ENCODE measurements at places on chromosomes 2 and 18.

DNA sequence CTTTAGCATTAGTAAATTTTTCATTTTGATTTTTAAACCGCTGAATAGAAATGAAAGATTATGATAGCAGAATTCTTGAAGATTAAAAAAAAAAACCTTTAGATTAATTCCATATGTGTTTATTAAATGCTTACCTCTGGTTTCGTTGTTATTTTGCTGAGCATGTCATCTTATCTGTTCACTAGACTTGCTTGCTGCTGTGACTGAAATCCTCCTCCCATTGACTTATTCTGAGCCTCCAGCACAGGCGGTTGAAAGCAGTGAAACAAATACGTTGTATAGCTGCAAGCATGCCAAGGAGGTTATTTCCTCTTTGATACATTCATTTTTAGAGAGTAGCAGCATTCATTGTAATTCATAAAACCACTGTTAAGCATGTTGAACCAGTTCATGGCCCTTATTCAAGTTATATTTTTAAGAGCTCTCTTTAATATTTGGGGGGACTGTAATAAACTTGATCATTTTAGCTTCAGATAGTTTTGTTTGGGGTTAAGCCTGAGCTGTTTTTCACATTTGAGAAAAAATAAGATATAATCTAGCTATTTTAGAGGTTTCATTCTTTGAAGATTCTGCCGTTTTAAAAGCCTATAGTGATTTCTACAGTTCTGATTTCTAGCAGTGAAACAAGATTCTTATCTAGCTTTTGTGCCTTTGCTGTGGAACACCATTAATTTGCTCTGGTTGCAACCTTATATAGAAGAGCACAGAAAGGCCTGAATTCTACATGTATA lies at the start of gene HTR2B:
Gene HTR2B (minus strand): TSS at position 205 of the 731 bp plus-strand sequence. CDS start 1,278 bp downstream, outside the sequence.
- no peak for DNase-seq

DNA sequence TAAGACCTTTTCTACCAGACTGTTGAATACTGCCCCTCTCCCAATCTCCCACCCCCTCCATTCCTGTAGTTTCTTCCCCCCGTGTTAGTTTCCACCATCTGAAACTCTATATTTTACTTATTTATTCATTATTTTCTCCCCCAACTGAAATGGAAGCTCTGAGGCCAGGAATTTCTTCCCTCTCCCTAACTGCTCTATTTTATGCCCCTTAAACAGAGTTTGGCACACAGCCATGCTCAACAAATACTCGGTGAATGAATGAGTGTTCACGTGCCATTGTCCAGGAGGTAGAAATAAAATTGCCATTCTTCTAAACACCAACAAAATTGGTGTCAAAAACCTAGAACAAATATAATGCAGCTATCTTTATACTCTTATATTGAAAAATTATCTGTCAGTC lies 5.6 kb downstream of the ITGB1BP1 start:
- no peak for DNase-seq

DNA sequence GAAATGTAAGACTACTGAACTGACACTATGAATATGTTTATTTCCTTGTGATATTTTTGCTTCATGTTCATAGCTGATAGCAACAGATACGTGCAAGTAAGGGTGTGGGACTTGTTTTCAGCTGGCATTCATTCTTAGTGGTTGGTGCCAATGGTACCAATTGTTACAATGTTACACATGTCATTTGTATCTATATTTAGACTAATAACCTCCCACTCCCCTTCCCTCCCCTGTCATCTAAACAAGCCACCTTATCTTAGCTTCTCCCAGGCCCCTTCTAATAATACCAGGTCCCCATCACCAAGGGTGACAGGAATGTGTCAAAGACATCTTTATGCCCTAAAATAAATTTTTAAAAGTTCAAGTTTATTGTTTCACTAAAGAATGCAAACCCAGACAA lies 294.7 kb upstream of the FAM98A start:
- DNase-seq, result no peak

DNA sequence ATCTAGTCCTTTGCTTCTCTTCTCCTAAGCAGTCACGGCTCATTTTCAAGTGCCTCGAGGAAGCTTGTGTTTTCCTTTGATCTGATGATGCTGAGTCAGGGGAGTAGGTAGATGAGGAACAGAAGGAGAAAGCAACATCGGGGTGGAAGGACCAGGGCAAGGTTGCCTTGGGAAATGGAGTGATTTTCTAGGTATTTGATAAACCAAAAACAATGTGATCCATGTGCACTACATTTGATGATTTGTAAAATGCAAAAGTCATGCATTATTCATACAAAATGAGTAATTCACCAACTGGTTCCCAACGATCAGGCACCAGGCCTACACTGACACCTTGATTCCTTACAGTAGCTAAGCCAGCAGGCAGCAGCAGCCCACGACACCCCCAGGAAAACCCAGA lies 205.3 kb downstream of the ANAPC1 start:
- DNase-seq, result no peak

DNA sequence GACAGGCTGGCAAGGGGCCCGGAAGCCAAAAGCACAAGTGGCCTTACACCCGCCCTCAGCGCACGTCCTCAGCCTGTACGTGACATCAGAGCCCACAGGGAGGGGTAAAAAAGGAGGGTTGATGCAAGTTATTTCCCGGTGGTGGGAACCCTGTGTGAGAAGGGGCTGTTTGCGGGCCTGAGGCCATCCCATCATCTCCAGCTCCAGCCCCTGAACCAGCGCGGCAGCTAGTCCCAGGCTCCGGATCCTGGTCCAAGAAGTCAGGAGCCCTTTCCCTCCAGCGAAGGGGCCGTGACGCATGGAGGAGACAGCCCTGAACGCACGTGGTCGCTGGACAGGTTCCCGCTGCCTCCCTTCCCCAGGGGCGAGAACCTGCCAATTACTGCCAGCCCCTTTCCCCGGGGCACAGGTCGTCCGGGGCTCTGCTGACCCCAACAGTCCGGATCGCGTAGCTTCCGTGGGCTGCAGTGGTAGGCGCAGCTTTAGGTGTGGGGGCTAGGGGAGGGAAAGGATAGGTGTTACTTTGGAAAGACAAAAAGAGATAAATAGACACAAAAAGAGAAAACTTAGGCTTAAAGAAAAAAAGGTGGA lies 1.3 kb upstream of the LRP2 start:
- peak; percentile 12 for DNase-seq

GRCh38 chr2:105682401-105682800 lies 62.3 kb upstream of the NCK2 start:
- no peak for DNase-seq

DNA sequence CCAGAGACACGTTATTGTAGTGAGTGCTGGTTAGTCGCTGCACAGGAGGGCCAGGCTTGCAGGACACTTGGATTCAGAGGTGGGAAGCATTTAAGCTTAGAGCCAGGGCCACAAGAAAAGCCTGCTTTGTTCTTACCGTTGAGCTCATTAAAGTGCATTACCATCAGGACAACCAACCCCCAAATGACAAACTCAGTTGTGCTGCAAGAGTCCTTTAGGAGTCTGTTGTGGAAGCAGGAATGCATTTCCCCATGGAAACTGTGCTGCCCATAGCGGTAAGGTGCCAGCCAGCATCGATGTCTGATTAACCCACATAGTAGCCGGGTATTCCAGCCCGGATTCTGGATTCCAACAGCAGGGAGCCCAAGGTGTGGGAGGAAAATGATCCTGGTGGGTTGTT lies 23.4 kb upstream of the REEP1 start:
- no peak for DNase-seq

DNA sequence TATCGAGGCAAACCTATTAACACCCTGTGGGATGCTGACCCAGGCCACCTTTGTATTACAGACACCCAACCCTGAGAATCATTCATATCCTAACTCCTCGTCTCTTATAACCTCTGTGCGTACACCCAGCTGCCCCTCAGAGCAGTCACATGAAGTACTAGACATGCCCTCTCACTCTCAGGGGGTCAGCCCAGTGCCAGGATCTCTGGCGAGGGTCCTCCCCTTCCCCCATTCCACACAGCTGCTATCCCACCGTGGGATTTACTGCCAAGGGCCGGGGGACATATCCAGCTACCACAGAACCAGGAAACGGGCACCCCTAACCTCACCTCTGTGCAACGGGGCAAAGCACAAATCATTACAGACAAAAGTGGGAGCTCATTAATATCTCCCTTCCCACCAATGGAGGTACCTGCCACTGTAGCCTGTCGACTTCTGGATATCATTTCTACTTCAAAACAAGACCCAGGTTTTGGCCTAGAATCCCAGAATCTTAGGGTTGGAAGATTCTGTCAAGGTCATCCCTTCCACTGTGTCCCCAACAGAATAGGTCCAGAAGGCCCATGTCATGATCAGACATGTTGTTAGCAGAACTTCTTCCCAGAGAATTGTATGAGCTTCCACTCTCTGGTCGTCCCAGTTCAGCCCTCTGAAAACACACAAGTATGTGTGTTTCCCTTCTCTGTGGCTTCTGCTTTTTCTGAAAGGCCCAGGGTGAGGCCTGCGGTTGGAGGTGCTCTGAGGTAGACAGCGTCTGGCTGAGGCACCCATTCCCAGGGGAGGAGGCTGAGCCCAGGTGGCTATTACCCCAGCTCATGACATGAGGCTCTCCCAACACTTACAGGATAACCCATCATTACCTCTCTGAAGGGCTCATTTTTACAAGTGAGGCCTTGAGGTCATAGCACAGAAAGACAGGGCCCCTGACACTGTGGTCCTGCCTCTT lies 1.7 kb downstream of the TMBIM1 start:
- no peak for DNase-seq

DNA sequence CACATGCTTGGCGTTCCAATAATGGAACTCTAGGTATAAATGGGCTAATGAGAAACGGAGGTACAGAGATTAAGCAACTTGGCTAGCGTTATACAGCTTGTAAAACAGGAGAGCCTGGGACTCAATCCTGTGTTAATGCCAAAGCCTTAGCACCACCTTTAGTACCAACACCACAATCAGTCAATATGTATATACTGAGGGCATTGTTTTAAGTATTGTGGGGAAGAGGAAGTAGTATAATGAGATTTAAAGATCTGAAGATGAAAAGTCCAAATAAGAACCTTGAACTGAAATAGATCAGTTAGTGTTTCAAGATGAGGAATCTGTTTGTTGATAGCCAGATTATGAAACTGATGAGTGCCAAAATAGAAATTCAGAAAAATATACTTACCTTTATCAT lies 8.1 kb downstream of the MARS2 start:
- DNase-seq, result no peak

DNA sequence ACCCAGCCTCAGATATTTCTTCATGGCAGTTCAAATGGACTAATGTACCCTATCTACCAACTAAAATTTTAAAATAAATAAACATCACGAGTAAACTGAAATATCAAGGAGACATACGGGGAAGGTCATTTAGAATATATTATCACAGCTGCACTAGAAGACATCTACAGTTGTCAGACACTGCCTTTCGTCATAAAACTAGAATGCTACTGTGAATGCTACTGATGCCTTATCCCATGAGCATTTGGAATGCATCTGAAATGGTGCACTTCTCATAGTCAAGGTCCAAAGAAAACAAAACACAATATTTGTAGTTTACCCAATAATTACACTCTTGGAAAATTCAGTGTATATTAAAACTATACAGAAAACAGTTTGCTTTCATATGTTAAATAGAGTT lies 165.2 kb downstream of the MREG start:
- no peak for DNase-seq

- DNase-seq, result no peak
Measured at GRCh38 chr2:150480241-150480640, 7.2 kb downstream of the RND3 start.

DNA sequence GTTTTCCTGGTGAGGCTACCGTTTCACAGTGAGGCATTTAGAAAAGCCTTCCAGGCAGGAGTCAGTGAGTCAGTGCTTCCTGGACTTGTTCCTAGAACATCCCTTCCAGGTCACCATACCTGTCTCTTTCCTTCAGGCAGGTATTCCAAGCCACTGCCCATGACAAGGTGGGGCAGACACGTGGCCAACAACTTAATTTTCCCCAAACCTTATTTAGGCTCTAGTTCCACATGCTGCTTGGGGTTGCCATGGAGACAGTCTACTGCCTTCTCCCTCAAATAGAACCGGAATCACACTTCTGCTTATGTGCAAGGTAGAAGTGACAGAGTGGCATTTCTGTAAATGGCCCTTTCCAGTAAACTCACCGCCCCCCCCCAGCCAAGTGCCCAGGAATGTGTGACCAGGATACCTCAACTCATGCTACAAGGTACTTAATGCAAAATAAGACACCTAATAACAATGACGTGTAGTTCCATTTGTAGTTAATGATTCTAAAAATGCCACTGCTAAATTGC lies 258.3 kb downstream of the PRKCE start:
- DNase-seq, result no peak

DNA sequence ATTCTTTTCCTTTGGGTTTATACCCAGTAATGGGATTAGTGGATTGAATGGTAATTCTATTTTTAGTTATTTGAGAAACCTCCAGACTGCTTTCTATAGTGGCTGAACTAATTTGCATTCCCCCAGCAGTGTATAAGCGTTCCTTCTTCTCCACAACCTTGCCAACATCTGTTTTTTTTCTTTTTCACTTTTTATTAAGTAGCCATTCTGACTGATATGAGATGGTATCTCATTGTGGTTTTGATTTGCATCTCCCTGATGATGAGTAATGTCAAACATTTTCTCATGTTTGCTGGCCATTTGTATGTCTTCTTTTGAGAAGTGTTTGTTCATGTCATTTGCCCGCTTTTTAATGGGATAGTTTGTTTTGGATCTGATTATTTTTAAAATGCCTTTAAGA lies 64.1 kb upstream of the MEIS1 start:
- no peak for DNase-seq

GRCh38 chr2:222239091-222239490 lies 59.7 kb downstream of the PAX3 start:
- DNase-seq, result no peak

DNA sequence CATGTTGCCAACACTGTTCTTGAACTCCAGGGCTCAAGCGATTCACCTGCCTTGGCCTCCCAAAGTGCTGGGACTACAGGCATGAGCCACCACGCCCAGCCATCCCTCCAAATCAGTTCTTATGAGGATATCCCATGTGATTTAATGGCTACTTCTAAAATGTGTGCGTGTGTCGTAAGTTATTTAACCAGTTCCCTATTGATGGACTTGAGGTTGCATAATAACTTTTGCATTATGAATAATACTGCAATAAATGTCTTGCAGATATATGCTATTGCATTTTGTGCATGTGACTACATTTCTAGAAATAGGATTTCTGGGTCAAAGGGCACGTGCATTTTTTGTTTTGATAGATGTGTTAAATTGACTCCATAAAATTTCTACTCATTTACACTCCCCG lies 19.0 kb downstream of the DIPK1C start:
- no peak for DNase-seq

- no peak for DNase-seq
Measured at GRCh38 chr2:41735006-41735405, 312.8 kb upstream of the PKDCC start.

- no peak for DNase-seq
Measured at GRCh38 chr18:13548106-13548819, 178.1 kb downstream of the FAM210A start.

GRCh38 chr2:229417176-229417575 lies 146.1 kb upstream of the PID1 start:
- no peak for DNase-seq

GRCh38 chr2:197209246-197209645 lies 101.3 kb downstream of the ANKRD44 start:
- no peak for DNase-seq

GRCh38 chr2:73408198-73408597 lies 22.6 kb downstream of the ALMS1 start:
- DNase-seq, result no peak

GRCh38 chr2:2566396-2567323 lies 235.6 kb upstream of the MYT1L start:
- no peak for DNase-seq

Measured in stimulated activated CD4-positive, alpha-beta T cell treated with anti-CD3 and anti-CD28 coated beads, Interleukin-15, amount 100 ng/mL, for 1 hour (primary cell).